ENCODE measurements at places on chromosomes 7 and 10.

DNA sequence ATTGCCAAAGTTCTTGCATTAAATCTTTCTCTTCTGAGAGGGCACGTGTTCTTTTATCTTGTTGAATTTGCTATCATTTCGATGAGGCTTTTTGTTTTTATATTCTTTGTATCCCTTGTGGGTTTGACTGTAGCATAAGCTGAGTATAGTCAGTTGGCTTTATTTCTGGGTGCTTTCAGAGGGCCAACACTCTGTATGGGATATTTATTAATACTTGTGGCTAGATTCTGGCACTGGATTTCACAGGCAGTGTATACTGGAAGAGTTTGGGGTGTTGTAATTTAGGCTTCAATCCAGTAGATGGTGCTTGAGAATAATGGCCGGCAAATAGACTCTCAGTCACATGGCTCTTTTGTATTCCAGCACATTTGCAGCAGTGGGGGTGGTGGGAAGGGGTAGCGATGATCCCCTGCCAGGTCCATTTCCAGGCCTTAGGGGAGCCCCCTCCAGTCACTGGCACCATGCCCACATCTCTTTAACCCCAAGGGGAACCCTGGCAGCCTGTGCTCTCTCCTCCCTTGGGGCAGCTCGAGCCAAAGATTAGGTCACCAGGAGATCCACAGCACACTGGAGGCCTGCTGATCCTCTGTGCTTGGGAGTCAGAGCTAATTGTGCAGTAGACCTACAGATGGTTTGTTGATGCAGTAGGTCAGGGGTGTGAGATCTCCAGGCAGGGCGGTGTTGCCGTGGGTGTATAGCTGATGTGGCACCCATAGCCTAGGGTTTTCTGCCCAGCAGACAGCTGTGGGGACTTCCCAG lies 81.8 kb downstream of the PTPN20 start:
- DNase-seq: no peak

- no peak for DNase-seq
These were observed 158.3 kb downstream of the EGFR start for GRCh38 chr7:55177068-55177530.

GRCh38 chr7:141097430-141097829 lies 23.6 kb downstream of the TMEM178B start:
- no peak for DNase-seq

- DNase-seq: no peak
These were observed 649 bp downstream of the SCD start for GRCh38 chr10:100347568-100348195.

- DNase-seq: no peak
These were observed 7.0 kb upstream of the DPYSL4 start for GRCh38 chr10:132179551-132180392.

- no peak for DNase-seq
These were observed 138.5 kb downstream of the ZNF438 start for GRCh38 chr10:30893208-30893607.

GRCh38 chr7:24595671-24596418 lies 22.6 kb downstream of the PALS2 start:
- DNase-seq: no peak

DNA sequence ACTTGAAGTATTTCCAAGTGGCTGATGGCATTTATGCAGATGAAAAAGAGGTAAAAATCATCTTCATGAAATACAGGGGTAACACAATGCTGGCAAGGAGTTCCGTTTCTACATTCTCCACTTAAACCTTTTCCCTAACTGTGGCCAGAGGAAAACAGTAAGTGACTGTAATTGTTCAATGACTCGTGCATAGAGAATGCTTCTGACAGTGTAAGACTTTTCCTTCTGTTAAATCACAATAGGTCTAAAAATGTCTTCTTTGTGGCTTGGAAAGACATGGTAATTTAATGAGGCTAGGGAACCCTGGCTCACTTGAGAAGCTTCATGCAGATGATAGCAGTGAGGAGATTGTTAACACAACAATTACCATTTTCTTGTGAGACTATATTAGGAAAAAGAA lies 50.3 kb upstream of the RSU1 start:
- no peak for DNase-seq

DNA sequence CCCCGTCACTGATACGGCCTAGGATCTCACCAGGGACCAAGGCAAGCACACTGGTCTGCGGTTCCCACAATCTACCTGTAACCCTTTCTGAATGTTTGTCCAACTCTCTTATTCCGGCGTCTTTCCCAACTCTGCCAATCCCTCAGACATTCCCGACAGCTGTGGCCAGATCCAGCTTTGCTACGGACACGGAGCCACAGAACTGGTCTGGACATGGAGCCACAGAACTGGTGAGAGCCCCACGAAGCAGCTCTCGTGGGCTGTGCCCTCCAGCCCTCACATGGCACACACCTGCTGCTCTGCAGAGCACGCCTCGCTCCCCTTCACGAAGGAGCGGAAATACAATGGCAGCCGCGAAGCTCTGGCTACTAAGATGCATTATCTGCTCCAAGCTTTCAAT lies 376.8 kb downstream of the DNAJB6 start:
- DNase-seq: no peak

DNA sequence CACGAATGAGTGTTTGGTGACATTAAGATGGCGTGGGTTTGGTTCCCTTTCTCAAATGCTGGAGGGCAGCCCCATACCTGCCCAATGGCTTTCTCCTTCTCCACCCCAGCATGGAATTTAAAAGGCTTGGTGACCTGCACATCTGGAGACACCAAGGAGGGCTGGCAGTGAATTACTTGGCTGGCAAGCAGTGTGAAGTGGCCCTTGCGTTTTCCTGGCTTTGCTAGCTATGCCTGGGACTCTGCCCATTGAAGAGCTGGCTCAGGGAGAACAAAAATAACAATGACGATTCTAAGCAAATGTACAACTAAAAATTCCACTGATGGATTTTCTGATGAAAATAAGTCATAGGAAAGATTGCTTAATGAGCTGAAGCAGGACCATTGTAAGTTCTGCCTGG lies 203.7 kb downstream of the CYP26A1 start:
- no peak for DNase-seq

DNA sequence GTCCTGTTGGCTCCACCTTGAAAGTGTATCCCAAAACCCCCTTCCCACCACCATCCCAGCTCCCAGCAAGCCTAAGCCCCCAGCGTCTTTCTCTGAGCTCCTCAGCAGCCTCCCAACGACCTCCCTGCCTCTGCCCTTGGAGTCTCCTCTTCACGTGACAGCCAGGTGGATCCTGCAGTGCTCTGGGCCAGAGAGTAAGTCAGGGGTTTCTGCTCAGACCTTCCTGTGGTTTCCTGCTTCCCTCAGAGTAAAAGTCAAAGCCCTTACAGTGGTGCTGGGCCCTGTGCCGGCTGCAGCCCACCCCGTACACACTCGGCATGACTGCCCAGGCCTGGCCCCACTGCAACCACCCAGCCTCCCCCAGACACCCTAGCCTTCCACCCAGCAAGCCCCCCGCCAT lies 51.9 kb downstream of the OAT start:
- no peak for DNase-seq

- DNase-seq: no peak
These were observed 101.3 kb downstream of the COL28A1 start for GRCh38 chr7:7434329-7434728.

- DNase-seq: no peak
These were observed 42.4 kb downstream of the STARD3NL start for GRCh38 chr7:38220452-38220851.

GRCh38 chr7:129902788-129903422 lies 49.9 kb downstream of the UBE2H start:
- no peak for DNase-seq

GRCh38 chr10:132765435-132765834 lies 20.5 kb downstream of the NKX6-2 start:
- DNase-seq: no peak

DNA sequence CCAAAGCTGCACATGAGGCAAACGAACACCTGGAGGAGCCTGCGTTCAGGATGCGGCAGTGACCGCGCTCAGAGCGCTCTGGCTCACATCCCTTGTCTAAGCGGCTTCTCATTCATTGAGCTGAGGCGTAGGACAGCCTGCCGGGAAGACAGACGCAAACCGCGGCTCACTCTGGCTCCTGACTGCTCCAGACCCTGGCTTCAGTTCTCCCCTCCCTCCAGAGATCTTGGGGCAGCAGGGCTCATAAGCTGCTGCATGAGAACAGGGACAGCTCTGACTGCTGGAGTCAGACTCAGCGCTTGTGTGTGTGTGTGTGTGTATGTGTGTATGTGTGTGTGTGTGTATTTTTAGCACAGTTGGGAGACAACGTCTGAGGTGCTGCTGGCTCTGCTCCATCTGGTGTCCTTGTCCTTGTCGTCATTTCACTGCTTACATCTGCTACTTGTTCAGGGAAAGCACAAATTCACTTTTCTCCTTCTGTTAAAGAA lies 15.8 kb upstream of the LYZL2 start:
- DNase-seq: no peak

- no peak for DNase-seq
These were observed 10.0 kb upstream of the MEST start for GRCh38 chr7:130481898-130482297.

GRCh38 chr10:43926371-43926770 lies 277.7 kb upstream of the ZNF32 start:
- DNase-seq: no peak

GRCh38 chr10:57249615-57250281 lies 888.7 kb upstream of the ZWINT start:
- no peak for DNase-seq

Data from stimulated activated CD8-positive, alpha-beta memory T cell treated with anti-CD3 and anti-CD28 coated beads, Interleukin-7, amount 100 ng/mL, for 4 hours (primary cell).